H54 (cell line): ENCODE measurements at places on chromosomes 2 and 18.

DNA sequence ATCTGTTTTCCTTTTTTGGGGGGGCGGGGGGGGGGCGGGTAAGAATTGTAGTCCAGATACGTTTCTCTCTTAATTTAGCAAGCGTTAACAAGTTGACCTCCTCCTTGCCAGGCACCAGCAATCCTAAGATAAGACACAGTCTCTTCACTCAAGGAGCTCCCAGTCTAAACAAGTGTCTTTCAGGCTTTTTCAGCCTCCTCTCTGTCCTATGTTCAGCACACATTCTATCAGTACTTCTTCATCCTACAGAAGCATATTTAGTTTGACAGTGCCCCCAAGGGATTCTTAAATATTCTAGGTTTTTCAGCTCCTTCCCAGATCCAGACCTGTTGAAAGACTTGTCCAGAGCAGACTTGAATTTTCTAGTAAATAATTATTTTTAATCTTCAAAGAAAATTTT is 2.7 kb downstream of the PPP1CB start:
- no peak for DNase-seq

DNA sequence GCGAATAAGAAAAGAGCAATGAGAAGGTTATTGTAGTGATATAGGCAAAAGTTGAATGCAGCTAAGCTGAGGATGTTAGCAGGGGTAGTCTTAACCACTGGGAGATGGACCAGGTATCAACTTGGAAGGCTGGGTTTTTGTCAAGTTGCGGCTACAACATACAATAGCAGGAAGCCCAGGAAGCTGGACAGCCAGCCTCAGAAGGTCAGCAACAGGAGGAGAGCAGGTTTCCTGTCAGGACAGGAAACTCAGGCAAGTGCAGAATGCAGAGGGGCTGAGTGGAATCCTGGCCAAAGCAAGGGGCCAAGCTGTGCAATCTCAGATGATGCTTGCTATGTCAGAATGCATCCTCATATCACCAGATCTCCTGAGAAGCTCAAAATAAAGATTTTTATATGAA is 530.0 kb upstream of the ID2 start:
- DNase-seq: no peak

GRCh38 chr2:25988134-25988533 is 5.8 kb upstream of the KIF3C start:
- DNase-seq: no peak

DNA sequence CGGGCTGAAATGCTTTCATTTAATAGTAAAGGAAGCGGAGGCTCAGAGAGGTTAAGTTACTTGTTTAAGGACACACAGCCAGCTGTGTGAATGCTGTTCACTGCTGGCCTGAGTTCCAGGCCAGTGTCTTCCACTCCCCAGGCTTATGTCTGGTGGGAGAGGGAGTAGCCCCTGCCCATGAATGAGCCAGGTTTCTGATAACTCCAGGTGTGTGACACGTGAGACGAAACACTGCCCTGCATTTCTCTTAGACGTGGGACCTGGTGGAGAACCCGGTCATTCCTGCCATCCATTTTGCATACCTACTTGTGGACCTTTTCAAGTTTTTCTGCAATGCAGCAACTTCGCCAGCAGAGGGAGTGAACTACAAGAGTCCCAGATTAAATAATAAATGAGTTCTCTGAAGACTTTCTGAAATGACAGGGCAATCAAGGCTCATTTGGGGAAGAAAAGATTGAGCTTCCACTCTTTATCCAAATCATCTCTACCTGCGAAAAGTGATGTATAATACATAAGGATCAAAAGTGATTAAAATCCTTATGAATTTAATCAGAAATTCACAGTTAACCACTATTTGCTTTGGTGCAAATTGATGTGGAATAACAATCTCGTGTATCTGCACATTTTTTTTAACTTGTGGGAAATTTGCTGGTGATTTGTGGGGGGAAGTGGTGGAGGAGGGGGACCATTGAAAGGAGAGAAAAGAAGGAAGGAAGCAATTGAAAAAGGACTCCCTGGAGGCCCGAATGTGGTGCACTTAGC is 79.4 kb upstream of the ASB18 start:
- DNase-seq: peak; percentile 55

DNA sequence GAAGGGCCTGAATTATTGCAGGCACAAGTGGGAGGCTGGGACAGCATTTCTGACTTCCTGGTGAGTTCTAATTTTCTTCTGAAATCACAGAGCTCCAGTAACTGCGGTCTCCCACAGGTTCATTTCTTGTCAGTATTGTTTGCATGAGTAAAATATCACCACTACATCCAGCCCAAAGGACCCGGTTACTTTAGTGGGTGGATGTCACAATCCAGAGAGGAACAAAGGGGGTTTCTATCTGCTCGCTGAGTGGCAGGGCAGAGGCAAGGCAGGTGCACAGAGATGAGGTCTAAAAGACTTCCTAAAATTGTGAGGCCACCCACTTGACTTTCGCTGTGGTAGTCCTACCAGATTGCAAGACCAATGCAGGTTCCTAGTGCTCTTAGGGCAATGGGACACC is 800.4 kb upstream of the ID2 start:
- DNase-seq: no peak
